Activated T-helper 9 cell treated with anti-CD3 and anti-CD28 coated beads, Interleukin-2, amount 50 U/mL, for 16 hours (primary cell): ENCODE measurements at places on chromosomes 5 and 9.
A peak's percentile ranks its signal among the peaks of the same experiment; 100 is the strongest.

GRCh38 chr5:122985954-122986721 lies 50.4 kb downstream of the PPIC start:
- no peak for DNase-seq

DNA sequence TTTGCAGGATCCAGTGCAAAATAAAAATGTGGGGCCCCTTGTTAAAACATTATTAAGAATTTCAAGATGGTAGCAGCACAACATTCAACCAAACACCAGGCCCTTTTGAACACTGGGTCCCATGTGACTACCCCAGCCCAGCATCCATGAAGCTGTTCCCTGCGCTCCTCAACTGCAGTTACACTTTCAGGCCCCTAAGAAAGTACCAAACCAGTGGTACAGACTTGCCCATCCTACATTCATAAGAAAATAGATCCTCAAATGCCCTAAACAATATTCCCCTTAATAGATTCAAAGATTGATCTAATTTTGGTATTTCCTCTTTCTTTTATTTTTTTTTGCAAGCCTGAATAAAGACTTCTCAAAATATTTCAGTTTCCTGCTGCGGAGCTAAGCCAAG lies 201.7 kb downstream of the EFNA5 start:
- DNase-seq, result no peak

DNA sequence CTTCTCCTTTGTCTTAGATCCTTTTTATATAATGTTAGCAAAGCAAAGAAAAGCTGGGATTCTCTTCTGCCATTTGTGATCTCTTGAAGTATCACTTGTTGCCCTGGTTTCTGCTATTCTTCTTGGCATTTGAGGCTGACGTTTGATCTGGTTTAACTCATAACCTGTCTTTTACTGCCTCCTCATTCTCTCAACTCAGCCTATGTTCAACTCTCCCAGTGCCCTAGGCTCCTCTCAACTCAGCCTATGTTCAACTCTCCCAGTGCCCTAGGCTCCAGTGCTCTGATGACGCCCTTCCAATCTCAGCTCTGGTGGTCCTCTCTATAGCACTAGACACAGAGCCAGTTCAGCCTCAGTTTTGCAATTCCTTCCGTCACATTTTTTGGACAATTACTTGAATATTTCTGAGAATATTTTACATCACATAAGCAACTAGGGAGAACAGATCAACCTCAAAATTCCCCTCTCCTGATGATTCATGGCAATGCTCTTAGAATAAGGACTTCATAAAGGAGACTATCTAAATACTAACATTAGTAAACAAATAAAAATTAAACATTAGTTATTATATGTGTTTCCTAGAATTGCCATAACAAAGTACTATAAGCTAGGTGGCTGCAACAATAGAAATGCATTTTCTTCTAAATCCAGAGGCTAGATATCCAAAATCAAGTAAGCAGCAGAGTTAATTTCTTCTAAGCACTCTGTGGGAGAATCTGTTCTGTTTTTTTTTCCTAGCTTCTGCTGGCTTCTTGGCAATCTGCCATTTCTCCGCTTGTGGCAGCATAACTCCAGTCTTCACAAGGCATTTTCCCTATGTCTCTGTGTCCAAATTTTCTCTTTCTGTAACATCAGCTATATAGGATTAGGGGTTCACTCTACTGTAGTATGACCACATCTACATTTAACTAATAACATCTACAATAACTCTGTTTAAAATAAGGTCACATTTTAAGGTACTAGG lies 662.1 kb upstream of the FTMT start:
- no peak for DNase-seq

DNA sequence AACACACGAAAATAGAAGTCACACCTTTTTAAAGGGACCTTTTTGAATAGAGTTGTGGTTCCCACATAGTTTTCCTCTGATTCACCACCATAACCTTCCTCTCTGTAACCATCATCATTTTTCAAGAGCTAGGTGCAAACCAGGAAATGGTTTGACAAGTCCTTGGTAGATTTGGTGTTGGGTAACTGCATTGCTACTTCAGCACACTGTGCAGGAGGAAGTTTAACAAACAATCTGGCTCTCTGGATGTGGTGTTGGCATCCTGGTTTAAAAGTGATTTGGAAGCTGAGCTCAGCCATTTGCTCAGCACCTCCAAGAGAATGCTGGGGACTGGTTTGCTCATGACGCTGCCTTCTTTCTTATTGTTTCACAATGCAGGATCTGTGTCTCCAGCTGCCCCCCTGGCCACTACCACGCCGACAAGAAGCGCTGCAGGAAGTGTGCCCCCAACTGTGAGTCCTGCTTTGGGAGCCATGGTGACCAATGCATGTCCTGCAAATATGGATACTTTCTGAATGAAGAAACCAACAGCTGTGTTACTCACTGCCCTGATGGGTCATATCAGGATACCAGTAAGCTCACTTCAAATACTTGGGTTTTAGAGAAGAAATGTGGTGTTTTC lies 213.1 kb downstream of the RFK start:
- no peak for DNase-seq

DNA sequence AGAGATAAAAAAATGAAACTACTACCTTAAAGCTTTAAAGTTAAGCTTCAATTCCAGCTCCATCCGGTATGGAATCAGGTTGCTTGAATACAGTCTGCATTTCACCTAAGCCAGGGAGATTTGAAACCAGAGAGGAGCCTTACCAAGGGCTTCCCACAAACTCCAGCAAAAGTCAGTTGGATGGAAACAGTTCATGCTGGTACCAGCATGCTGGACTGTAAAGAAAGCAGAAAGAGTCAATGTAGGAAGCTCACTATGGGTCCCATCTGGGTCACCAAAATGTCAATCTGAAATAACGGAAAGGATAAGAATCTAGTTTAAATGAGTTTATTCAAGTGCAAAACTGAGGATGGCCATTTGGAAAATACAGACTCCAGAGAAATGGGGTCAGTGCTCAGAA lies 65.3 kb downstream of the CDO1 start:
- DNase-seq, result no peak

DNA sequence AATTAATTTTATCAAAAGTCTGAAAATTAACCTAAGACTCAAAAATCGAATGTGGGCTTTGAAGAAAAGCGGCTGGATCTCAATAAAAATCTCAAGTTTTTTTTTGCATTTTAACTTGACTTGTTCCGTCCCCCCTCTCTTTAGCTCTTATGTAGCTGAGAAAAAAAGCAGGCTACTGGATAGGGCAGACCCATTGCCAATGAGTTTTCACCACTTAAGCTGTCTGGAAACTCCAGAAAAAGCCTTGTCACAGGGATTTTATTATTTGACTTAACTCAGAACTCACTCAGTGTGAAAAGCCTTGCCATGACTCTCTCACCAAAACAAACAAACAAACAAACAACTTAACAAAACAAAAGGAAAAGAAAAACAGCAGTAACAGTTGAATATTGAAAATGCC lies 247.4 kb downstream of the CDH9 start:
- no peak for DNase-seq

GRCh38 chr9:132187121-132187620 lies 25.3 kb downstream of the NTNG2 start:
- DNase-seq, result no peak

GRCh38 chr5:180315762-180316212 lies 23.9 kb upstream of the MAPK9 start:
- DNase-seq, result peak; percentile 58

DNA sequence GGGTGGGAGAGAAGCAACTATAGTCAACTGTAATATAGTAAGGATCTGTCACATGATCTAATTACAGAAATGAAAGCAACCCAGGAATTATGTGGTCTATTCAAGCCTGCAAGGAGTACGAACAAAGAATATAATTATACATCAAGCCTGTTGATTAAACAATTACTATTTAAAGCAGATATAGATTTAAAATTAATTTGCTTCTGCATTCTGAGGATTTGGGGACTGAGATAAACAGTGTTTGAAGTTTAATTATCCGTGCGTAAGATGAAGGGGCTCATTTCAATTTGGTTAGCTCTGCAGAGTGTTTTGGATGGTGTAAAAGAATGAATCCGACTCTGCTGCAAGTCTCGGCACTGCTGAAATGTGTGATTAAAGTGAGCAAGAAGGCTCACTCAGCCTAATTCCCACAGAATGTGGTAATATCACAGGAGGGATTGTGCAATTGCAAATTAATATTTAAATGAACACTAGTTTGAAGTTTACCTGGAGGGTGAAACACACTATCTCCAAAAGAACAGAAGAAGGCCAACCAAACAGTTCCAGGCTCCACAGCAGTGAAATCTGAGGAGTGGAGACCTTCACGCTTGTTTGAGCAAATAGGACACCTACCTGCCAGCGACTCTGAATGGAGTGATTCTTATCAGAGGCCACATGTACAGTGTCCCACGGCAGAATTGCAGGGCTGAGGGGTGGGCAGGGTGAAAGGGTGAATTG lies 420.6 kb upstream of the SLC30A5 start:
- no peak for DNase-seq
